Effector memory CD4-positive, alpha-beta T cell (primary cell): ENCODE measurements at places on chromosomes 1 and 21.
A peak's percentile ranks its signal among the peaks of the same experiment; 100 is the strongest.

DNA sequence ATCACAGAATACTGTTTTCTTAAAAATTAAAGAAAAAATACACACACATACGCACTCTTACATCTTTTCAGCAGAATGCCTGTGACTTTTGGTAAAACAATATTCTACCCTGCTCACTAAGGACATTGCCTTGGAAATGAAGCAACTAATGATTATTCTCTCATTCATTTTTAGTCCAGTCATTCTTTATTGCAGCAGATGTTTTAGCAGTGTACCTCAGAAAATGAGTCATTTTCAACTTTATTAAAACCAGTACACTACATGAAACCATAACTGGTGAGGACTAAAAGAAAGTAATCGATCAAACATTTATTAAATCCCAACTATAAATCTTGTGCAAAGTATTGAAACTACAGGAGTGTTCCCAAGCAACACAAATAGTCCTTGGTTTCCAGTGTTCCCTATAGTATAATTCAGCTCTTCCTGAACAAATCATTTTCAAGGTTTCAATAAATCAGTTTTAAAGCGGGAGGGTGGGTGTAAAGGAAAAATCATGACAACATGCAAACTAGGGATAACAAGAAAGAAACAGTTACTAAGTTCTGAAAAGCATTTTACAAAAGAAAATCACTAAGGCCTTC is 114.2 kb downstream of the ADGRL4 start:
- no peaks in the 10 kb centered on the region for H3K4me1 ChIP-seq
- H3K27me3 ChIP-seq, result no peaks in the 10 kb centered on the region
- H3K27ac ChIP-seq, result no peak overlapping the region
- H3K36me3 ChIP-seq, result no peaks in the 10 kb centered on the region

DNA sequence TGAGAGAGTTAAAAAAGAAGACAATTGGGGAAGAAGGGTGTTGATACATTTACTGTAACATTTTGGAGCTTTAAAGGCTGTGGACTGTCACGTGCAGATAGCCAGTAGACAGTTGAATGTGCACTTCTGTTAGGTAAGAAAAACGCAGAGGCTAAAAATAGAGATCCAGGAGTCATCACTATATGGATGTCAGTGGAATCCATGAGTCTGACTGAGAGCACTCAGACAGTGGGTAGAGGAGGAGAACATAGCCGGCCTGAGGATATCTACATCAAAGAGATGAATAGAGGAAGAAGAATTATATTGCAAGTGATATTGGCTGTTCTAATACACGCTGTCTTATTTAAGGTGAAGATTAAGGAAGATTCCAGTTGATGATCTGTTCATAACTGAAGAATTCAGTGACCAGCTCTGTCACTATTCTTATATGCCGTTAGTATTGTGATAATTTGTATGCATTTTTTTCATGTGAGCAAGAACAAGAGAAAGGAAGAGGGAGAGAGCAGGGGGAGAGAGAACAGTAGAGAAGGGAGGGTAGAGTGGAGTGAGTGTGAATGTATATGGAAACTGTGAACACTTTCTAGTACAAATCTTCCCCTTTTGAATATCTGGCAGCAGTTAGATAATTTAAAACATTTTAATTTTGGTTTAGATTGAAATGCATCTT is 344.8 kb downstream of the CHRM3 start:
- no peaks in the 10 kb centered on the region for H3K4me1 ChIP-seq
- no peak for DNase-seq
- no peak overlapping the region for H3K4me3 ChIP-seq
- no peaks in the 10 kb centered on the region for H3K36me3 ChIP-seq
- H3K27ac ChIP-seq, result no peak overlapping the region
- no peaks in the 10 kb centered on the region for H3K27me3 ChIP-seq

- no peak overlapping the region for H3K4me3 ChIP-seq
- DNase-seq, result no peak
- H3K4me1 ChIP-seq, result peaks cover 63% of the 10 kb centered on the region
- H3K27me3 ChIP-seq, result no peaks in the 10 kb centered on the region
- peak overlapping the region; percentile 31 for H3K27ac ChIP-seq
Observed at GRCh38 chr1:101290922-101291561, 54.2 kb downstream of the S1PR1 start.

DNA sequence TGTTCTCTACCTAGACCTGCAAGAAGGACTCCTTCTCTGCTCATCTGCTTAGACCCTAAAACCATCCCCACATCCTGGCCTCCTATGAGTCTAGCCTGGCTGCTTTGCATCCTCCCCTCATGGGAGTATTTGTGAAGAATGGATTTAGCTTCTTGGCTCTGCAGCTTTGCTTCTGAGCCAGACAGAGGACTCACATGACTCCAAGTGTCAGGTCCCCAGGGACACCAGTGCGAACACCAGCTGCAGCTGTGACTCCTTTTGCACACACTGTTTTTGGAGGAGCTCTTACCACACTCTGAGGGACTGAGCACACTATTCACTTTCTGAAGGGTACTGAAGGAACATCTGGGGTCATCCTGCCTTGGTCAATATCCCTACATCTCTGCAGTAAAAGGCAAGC is 131.8 kb upstream of the SGIP1 start:
- DNase-seq, result no peak
- no peak overlapping the region for H3K4me3 ChIP-seq
- H3K4me1 ChIP-seq, result no peaks in the 10 kb centered on the region
- H3K27ac ChIP-seq, result no peak overlapping the region
- H3K36me3 ChIP-seq, result no peaks in the 10 kb centered on the region
- no peaks in the 10 kb centered on the region for H3K27me3 ChIP-seq

GRCh38 chr1:92563457-92564216 is 76.9 kb upstream of the GFI1 start:
- no peak for DNase-seq
- H3K27me3 ChIP-seq, result no peaks in the 10 kb centered on the region
- no peak overlapping the region for H3K4me3 ChIP-seq
- no peaks in the 10 kb centered on the region for H3K36me3 ChIP-seq
